B cell (primary cell): ENCODE measurements at places on chromosomes 2 and 18. TPM values are rescaled to one million over a fixed set of nuclear protein-coding genes. Genes with fewer than 3 reads are reported as not detected.

GRCh38 chr2:68835621-68836020, 35.6 kb downstream of the BMP10 start:
- DNase-seq, result peak; percentile 62

BCL11A gene
- total RNA-seq, result 373 and 383 TPM in 2 replicates

DNA sequence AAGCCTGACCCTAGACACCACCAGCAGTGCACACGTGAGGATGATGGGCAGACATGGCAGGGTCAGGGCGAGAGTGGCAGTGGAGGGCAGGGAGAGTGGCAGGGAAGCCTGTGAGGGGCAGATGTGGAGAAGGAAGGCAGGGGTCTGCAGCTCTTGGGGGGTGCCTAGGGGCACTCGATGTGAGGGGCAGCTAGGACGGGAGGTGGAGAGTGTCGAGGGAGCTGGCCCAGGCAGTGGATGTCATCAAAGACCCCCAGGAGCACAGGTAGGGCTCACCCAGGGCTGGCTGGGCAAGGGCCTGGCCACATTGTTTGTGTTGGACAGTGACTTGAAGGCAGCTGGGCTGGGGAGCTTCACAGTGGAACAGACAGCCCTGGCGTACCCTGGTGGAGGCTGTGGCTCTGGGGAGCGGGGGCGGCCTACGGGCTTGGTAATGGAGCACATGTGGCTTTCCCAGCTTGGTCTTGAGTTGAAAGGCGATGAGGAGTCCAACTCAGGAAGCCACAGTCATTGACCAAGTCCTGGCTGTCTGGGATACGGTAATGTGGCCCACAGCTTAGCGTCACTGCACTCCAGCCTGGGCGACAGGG, 87.1 kb downstream of the RTP5 start:
- no peak for DNase-seq

GRCh38 chr2:127231130-127231865, 11.2 kb upstream of the CYP27C1 start:
- DNase-seq, result no peak

DPP4 gene
- total RNA-seq, result 0.27 and 1.2 TPM in 2 replicates

- no peak for DNase-seq
These were observed 174.1 kb upstream of the ZFP36L2 start for GRCh38 chr2:43400508-43400907.

AP1S3 gene
- total RNA-seq, result 41.4 and 50.7 TPM in 2 replicates

GRCh38 chr2:40737180-40737579, 285.3 kb upstream of the SLC8A1 start:
- DNase-seq, result no peak

BMP10 gene
- total RNA-seq, result not detected in 2 replicates

CRYGC gene
- total RNA-seq, result not detected in 2 replicates

DNA sequence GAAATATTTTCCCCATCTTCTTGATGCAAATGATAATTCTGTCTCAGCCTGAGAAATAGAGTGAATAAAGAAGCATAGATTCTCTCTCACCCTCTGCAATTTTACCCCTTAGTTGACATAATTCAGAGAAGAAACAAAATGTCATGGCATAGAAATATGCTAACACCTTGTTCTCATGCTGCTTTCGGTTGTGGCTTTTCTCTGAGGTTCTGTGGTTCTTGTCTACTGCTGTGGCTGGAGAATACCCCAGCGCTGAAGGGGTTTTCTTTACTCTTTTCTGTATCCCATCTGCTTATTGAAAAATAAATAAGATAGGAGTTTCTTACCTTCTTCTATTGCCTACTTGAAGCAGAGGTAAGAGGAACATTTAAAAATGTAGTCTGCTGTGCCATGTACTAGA, 15.4 kb upstream of the RAB27B start:
- no peak for DNase-seq

GRCh38 chr2:148049284-148049683, 28.4 kb downstream of the MBD5 start:
- no peak for DNase-seq

DNA sequence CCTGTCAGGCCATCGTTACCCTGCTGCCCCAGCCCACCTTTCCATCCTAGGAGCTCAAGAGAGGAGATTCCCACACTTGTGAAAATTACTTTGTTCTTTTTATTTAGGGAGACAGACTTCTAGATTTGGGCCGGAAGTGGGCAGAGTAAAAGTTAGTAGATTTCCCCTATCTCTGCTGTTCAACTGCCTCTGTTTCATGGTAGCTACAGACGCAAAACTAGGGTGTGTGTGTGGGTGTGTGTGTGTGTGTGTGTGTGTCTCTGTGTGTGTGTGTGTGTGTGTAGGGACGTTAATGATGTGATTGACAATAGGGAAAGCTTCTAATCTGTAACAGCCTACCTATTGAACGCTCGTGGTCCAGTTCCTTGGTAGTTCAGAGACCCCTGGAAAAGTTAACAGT, 438 bp downstream of the PSMA8 start:
- no peak for DNase-seq

ACTG2 gene
- total RNA-seq, result not detected in 2 replicates

DNA sequence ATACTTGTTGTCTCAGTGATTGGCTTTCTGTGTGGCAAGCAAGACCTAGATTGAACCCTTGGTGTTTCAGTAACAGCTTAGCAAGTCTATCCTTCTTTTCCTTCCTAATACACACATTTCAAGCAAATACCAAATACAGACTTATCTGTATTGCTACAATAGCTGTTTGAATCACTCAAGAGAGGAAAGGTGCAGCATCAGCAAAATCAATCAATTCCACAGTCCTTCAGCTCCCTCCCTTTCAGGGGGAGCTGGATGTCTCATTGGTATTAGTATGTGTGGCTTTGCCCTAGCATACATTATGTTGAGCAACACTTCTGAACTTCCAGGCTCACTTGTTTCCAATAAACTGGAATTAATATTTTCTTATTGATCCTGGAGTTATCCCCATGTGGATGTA, 323.1 kb downstream of the TMX3 start:
- DNase-seq, result no peak

DNA sequence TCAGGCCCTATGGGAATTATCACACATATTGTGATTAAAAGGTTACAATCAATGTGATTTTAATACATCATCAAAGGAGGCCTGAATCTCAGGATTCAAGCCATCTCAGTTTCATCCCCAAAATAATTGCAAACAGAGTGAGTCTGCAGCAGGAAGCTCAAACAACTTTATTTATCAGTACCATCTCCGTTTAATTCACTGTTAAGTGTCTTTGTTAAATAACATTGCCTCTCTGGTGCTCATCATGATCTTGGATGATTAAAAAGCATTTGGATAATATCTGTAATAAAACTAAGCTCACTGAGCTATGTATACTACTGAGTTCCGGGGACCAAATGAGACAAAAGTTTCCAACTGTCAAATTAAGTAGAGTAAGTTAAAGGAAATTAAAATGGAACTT, 817.8 kb upstream of the CNTNAP5 start:
- no peak for DNase-seq

SERPINB3 gene
- not detected in 2 replicates for total RNA-seq

IL18R1 gene
- 1.1 and 2.4 TPM in 2 replicates for total RNA-seq

DNA sequence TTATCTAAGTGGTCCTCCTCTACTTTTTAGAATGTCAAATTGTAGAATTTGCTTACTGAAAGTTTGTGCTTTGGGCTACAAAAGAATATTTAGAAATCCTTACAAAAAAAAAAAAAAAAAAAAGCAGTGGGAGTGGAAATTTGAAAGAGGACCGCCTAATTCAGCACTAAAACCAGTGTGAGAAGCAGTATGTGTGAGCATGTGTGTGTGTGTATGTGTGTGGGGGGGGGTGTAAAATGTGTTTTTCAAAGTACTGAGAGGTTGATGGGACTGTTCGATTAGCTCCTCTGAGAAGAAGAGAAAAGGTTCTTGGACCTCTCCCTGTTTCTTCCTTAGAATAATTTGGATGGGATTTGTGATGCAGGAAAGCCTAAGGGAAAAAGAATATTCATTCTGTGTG, at the start of gene VIT:
VIT (plus strand) TSS at position 175 of the 400 bp plus-strand sequence. CDS start 19,664 bp downstream, outside the sequence.
- no peak for DNase-seq

DNA sequence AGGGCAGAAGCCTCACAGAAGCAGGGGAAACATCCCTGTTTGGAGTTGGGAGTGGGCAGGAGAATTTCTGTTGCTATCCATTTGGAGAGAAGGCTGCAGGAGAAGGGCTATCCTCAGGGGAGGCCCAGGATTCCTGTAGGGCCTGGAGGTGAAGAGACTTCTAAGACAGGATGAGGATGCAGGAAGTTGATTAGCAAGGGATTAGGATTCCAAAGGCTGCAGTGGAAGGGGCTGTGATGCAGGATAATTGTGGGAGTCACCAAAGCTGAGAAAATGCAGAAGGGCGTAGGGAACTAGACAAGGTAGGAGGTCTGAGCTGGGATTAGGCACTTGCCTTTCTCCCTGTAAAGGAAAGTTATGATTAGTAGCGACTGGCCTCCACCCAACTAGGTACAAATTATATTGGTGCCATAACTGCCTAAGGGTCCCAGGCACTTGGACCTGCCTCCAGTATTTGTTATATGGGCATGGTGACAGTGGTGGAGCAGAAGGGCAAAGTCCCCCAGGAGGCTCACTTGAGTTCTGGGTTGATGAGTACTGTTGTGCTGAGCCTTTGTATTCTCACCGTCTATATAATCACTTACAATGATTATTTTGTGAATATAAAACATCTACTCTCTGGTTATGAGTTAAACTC, 96.4 kb upstream of the MSTN start:
- no peak for DNase-seq

- DNase-seq, result no peak
These were observed 1074.8 kb upstream of the CDH2 start for GRCh38 chr18:29251681-29252080.

DNA sequence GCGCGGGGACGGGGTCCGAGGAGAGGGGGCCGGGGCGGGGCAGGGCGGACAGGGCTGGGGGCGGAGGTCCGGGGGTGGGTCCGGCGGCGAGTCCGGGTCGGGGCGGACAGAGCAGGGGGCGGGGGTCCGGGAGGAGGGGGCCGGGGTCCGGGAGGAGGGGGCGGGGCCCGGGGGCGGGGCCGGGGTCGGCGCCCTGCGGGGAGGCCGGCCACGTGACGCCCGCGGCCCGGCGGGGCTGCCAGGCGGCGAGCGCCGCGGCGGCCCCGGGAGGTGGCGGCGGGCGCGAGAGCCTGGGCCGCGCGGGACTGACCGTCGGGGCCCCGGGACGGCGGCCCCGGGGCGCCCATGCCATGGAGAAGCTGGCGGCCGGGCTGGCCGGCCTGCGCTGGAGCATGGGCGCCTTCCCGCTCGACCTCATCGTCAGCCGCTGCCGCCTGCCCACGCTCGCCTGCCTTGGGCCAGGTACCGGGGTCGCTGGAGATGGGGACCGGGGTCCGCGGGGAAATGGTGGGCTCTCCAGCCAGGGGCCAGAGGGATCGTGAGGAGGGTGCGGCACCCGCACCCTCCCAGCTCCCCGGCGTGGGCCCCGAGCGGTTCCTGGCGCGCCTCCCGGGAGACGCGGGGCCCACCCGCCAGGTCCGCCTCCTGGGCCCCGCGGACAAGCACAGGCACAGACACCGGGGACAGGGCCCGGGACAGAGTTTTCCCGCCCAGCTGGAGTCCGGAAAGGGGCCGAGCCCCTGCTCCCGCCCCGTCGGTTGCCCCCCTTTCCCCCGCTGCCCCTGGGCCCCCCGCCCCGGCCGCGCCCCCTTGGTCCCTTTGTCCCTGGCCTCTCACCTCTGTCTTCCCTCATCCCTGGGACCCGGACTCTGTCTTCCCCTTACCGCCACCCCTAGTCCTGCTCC, at the start of gene GAREM2:
GAREM2 (plus strand) TSS at position 218 of the 905 bp plus-strand sequence; CDS start at position 351, 133 bp downstream.
- peak; percentile 42 for DNase-seq

SLC5A7 gene
- not detected in 2 replicates for total RNA-seq

DNA sequence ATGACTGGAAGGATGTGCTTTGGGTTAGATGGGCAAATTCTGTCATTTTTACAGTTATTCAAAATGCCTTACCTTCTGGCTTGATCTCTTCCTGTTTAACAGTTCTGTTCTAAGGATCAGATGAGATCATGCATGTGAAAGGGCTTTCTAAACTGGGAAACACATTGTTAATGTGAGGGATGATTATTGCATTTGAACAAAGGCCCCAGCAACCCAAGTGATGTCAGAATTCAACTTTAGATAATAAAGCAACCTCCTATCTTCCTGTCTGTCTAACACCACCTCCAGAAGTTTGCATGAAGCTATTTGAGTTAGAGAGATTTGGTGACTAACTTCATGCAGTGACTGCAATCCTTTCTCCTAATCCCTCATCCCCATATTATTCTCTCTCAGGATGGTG, 77.8 kb upstream of the B3GNT2 start:
- DNase-seq, result no peak

SMAD7 gene
- 20.9 and 24.8 TPM in 2 replicates for total RNA-seq

- DNase-seq, result peak; percentile 55
These were observed 615 bp downstream of the ADNP2 start for GRCh38 chr18:80109676-80110078.

CNOT11 gene
- total RNA-seq, result 46.3 and 46.7 TPM in 2 replicates

CRYBA2 gene
- not detected in 2 replicates for total RNA-seq

- DNase-seq, result peak; percentile 57
These were observed 4.3 kb upstream of the ASIC4 start for GRCh38 chr2:219509780-219510511.

GRCh38 chr2:142989273-142990204, 112.1 kb downstream of the KYNU start:
- DNase-seq, result peak; percentile 50

INHBB gene
- not detected in 2 replicates for total RNA-seq

DNA sequence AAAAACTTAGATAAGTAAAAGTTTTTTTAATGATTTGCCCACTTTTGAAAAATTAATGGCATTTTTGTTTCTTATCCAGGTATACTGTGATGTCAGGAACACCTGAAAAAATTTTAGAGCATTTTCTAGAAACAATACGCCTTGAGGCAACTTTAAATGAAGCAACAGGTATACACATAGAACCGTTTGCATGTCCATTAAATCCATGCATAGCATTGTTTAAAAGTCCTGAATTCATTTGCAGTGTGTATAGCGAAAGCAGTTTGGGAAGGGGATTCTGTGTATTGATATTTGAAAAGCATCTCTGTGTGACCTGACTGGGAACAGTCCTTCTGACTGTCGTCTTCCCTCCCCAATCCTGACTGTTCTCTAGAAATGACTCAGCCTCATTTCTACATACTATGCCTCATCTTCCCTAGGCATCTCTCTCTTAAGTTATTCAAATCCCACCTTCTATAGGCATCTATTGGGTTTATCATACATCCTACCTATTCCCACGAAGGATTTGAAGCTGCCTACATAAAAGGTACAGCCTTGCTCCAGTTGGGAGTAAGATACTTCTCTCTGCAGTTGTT, 79.2 kb upstream of the MAP3K20 start:
- DNase-seq, result no peak

DNA sequence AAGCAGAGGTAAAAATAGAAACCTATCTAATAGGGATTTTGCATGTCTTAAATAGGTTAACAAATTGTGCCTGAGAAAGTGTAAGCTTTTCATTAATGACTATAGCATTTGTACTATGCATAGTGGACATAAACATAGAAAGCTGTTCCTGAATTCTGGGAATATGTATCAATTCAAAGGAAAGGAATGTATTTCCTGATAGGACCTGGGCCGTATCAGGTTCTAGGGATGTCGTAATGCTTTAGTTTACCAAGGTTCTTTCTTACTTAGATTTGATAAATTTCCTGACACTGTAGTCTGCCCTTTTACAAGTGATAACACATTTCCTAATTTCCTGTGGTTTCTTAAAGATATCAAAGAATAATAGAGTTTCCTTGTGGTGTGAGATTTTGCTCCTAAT, 191.3 kb downstream of the CDH7 start:
- no peak for DNase-seq
